ENCODE measurements at places on chromosomes 12 and 14.

DNA sequence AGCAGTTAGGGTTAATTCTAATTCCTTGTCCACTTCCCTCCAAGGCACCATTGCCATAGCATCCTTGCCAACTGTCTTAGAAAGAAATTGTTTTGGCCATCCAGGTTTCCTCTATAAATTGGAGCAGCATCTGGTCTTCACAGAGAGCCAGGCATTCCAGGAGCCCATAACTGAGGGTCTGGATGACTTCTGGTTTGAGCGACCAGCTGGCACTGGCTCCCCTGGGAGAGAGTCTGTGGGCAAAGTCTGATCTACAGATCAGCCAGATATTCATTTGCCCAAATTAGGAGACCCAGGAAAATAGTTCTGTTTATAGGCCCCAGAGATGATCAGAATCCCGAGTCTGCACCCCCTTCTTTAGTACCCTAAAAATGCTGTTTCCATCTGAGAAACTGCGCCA is 16.0 kb downstream of the VSX2 start:
- DNase-seq, result no peak

DNA sequence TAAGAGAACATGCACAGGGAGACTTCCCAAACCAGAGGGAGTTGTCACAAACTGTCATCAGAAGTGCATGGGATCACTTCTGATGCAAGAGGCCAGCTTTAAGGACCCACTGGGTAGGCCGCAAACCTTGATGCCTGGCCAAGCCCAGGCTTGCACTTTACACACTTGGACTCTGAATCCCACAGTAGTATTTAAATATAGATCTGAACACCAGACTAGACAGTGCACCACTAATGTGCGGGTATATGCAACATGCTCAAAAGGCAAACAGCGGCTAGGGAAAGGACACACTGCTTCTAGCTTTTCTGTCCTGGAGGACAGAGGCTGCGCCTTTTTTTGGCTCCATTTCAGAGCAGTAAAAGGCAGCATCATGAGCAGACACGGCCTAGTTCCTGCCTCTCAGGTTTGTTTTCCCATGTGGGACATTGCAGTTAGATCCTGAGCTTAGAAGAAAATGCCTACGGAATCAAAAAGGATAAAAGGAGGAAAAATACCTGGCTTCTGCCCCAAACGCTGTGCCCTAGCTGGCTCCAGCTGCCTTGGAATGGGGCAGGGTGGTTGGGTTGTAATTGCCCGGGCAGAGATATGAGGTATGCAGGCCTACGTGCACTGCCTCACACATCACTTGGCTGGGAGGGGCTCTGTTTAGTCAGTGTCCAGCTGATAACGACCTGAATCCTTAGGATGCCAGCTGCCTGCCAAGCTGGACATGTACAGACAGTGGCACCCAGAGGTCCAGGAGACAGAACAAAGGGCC is 84.5 kb upstream of the EGLN3 start:
- no peak for DNase-seq

GRCh38 chr14:68758301-68758700 is 34.6 kb downstream of the ZFP36L1 start:
- DNase-seq, result no peak

- DNase-seq, result no peak
These were observed 134.2 kb downstream of the KCNK10 start for GRCh38 chr14:88188745-88189416.

- DNase-seq, result no peak
These were observed 166.0 kb downstream of the ERC1 start for GRCh38 chr12:1157046-1157445.

- no peak for DNase-seq
These were observed 96.4 kb downstream of the LRRC74A start for GRCh38 chr14:76922584-76922983.

- DNase-seq, result no peak
These were observed 130.1 kb downstream of the PRKCH start for GRCh38 chr14:61451491-61451890.

GRCh38 chr12:118537481-118537917 is 161.1 kb downstream of the SUDS3 start:
- no peak for DNase-seq

- no peak for DNase-seq
These were observed 16.5 kb upstream of the SEL1L start for GRCh38 chr14:81550001-81550637.

DNA sequence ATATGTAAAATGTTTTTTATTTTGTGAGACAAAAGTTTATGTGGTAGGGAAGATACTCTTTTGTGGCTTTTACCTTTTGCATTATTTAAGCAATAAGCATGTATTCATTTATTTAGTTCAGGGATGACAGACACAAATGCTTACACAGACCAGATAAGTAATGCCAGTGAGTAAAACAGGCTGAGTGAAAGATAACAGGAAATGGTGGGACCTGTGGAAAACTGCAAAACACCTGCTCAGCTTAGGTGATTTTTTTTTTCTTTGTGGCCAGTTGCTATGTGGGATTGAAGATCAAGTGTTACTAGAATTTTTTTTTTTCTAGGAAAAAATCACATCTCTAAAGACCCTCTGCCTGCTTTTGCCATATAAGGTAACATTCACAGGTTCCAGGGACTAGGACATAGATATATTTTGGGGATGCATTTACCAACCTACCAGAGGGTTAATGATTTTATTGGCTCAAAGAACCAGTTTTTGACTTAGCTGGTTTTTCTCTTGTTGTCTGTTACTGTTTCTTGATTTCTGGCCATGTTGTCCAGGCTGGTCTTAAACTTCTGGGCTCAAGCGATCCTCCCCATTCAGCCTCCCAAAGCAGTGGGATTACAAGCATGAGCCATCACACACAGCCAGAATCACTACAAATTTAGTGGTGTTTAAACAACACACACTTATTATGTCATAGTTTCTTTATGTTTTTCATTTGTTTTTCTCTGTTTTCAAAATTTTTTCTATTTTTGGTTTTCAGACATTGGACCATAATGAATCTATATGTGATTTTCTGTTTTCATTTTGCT is 9.8 kb downstream of the PSMA6 start:
- DNase-seq, result no peak

- no peak for DNase-seq
These were observed 1940.0 kb upstream of the SEL1L start for GRCh38 chr14:83473416-83474235.

DNA sequence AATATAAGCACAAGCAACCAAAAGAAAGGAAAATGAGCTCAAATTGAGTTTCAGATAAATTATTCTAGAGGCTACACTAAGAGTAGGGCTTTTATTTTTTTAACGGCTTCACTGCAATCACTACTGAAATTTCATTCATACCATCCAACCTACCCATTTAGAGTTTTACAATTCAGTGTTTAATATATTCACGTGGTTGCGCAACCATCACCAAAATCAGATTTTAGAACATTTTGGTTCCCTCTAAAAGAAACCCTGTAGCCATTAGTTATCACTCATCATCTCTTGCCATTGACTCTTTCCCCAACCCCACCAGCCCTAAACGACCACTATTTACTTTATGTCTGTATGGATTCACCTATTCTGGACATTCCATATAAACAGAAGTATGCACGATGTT is 401.5 kb downstream of the MDGA2 start:
- DNase-seq, result no peak

- DNase-seq, result no peak
These were observed 19.9 kb downstream of the FUT8 start for GRCh38 chr14:65432361-65432948.

GRCh38 chr12:101563212-101563611 is 31.6 kb upstream of the MYBPC1 start:
- DNase-seq, result no peak

- DNase-seq, result no peak
These were observed 112.8 kb upstream of the IFNG-AS1 start for GRCh38 chr12:67876305-67876915.

DNA sequence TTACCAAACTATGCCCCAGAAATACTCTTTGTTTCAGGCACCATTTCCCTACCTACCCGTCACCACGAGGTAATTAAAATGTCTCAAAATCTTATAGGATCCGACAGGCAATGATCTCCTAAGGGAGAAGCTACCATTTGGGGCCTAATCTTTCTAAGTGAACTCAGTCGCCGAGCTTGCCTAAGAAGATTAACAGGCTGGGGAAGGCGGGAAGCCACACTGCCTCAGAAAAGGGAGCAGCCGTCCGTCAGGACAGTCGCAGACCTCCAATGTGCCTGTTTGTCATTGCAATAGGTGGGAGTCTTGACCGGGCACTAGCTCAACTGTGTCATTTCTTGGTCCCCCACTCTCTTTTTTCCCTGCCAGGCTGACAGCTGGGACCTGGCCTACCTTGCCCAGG is 4.6 kb downstream of the TTC7B start:
- DNase-seq, result no peak

GRCh38 chr12:88291498-88292131 is 149.5 kb downstream of the TMTC3 start:
- no peak for DNase-seq

- no peak for DNase-seq
These were observed 1.3 kb downstream of the KRT78 start for GRCh38 chr12:52847335-52848102.

- no peak for DNase-seq
These were observed 31.5 kb downstream of the CLEC1A start for GRCh38 chr12:10067264-10067663.

DNA sequence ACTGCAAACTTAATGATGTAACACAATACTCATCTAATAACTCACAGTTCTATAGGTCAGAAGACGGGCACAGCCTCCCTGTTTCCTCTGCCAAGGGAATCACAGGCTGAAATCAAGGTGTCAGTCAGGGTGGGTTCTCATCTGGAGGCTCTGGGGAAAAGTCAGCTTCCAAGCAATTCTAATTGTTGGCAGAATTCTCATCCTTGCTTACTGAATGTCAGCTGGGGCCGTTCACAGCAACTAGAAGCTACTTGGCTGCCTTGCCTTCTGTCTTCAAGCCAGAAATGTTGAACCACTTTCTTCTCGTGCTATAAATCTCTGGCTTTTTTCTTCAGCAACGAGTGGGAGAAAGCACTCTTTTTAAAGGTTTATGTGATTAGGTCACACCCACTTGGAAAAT is 80.1 kb upstream of the PDZRN4 start:
- DNase-seq, result no peak

GRCh38 chr12:9619411-9620179 is 11.9 kb upstream of the KLRB1 start:
- DNase-seq, result no peak

GRCh38 chr14:45359746-45360145 is 106.7 kb upstream of the MIS18BP1 start:
- no peak for DNase-seq

- DNase-seq, result no peak
These were observed 104.1 kb downstream of the LGMN start for GRCh38 chr14:92644171-92644969.

- no peak for DNase-seq
These were observed at the start of gene MFAP5 for GRCh38 chr12:8662593-8662992. Gene MFAP5, minus strand, starts transcription at chr12:8662826. Its CDS starts 722 bp downstream, at chr12:8662104.

DNA sequence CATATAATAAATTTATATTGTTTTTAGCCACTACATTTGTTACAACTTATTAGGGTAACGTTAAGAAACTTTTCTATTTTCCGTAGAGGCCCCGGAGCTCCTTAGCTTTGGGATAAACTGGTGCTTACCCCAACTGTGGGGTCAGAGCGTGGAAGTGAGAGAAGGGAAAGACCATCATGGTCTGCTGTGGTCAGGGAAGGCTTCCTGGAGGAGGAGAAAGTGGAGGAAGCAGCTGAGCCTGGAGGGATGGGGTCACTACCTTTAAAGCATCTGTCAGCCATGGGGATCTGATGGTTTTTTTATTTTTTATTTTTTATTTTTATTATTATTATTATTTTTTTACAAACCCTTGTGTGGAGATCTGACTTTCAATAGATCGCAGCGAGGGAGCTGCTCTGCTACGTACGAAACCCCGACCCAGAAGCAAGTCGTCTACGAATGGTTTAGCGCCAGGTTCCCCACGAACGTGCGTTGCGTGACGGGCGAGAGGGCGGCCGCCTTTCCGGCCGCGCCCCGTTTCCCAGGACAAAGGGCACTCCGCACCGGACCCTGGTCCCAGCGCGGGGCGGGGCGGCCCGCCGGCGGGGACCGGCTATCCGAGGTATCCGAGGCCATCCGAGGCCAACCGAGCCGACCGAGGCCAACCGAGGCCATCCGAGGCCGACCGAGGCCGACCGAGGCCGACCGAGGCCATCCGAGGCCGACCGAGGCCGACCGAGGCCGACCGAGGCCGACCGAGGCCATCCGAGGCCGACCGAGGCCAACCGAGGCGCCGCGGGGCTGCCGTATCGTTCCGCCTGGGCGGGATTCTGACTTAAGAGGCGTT is 1101.2 kb upstream of the TMEM132C start:
- peak; percentile 93 for DNase-seq

DNA sequence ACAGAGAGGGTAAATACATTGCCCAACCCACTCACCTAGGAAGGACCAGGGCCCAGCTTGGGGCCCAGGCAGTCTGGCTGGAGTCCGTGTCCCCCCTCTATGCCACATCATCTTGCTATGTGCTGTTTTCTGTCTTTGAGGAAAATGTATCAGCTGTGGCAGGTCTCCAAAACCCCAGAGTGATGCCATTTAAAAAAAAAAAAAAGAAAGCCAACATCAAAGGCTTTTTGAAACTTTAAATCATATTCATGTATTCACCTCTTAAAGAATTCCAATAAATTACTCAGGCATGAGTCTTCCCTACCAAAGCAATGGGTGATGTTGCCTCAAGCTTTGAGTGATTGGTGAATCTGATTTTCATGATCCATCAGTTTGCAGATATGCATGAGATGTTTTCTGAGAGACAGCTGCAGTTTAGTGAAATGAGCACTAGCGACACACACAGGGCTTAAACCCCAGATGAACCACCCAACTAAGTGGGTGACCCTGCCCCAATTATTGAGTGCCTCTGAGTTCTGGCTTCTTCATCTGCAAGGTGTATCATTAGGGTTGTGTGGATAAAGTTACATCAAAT is 6.1 kb downstream of the KRT81 start:
- no peak for DNase-seq

- no peak for DNase-seq
These were observed 17.0 kb downstream of the RITA1 start for GRCh38 chr12:113202300-113203075.

GRCh38 chr12:71970031-71970430 is 31.4 kb downstream of the TPH2 start:
- no peak for DNase-seq
